ENCODE measurements at places on chromosomes 2 and 18.

DNA sequence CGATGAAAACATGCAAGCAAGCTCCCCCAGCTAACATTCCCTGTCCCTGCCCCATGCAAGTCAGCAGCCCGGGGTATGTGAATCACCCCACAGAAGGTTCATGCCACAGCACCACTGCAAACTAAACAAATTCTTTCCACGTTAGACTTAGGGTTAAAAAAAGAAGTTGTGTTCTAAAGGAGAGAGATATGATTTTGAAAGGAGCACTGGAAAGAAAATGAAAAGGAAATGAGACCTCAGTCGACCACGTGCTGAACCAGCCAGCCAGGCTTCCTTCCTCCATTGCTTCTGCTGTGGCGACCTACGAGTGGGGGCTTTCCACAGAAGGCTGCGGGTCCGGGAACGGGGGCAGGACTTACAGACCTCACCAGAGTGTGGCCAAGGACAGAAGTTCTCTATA is 52.0 kb downstream of the ARL4C start:
- DNase-seq, result peak; percentile 29

DNA sequence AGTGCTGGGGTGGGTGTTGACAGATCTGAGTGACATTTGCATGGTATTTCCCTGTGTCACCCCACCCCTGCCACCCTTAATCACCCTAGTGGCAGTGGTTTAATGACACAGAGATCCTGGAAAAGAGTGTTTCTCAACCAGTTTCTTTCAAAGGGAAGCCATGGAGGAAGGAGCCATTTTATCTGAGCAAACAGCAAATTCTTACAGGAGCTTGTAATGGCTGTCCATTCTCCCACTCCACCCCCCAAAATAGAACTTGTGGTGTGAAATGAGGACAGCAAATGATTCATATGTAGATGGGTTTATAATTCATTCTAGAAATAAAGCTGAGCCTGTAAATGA is 51.5 kb downstream of the CDC42EP3 start:
- no peak for DNase-seq

- DNase-seq, result no peak
Measured at GRCh38 chr2:45339253-45339652, 271.8 kb downstream of the SRBD1 start.

- DNase-seq, result no peak
Measured at GRCh38 chr2:187710791-187711521, 156.7 kb upstream of the TFPI start.

DNA sequence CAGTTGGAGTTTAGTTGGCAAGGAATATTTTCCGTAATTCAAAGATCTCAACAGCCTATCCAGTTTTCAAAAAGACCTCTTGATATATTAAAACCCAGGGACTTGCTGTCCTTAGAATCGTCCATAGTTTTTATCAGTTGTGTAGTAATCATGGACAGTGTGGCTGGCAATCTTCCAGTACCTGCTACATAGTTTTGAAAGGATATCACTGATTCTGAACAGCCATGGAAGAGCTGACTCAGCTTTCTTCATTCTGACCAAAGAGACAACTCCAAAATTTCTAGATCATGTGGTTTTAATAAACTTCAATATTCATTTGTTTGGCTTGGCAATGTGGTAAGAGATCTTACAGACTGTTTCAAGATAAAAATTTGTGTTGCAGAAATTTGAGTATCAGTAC is 616.7 kb downstream of the TDRD15 start:
- no peak for DNase-seq

- DNase-seq, result no peak
Measured at GRCh38 chr2:173353556-173353955, 1.1 kb upstream of the CDCA7 start.

DNA sequence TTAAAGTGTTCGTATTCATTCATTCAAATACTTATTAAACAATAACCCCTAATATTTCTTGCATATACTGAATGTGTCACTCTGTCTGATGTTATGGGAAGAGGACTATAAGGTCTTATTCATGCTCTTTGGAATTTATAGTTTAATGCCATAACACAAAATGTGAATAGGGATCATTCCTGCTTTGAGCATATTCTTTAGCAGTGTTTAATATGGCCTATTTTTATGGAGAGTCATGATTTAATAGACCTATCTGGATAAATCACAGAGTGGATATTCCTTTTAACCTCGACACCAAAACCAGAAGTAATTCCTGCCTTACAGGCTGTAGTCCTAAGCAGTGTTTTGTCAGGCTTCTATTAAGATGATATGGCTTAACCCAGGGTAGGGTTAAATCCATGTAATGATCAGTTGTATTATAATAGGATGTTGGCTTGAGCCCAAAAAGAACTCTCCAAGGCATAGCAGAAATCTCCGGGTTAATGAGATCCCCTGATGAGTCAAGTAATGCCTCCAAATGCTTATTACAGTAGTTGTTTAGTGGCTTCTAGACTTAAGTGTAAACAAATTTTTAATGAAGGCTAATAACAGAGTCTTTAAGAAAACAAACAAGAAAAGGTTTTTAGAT is 54.3 kb downstream of the GULP1 start:
- no peak for DNase-seq

DNA sequence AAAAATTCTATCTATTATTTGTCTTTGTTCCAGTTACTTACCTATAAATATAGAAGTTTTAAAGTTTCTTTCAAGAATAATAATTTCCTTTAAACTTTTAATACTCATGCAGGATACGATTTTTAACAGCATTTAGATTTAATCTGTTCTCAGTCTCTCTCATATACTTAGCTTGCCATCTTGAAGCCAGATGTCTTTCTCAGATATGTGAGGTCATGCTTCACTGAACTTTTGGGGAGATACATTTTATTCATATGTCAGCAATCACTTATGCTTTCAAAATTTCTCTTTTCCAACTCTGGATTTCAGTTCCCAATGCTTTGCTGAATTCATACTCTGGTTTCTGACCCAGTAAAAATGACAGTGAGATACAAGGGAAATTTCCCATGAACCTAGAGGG is 66.5 kb upstream of the CCDC178 start:
- no peak for DNase-seq

DNA sequence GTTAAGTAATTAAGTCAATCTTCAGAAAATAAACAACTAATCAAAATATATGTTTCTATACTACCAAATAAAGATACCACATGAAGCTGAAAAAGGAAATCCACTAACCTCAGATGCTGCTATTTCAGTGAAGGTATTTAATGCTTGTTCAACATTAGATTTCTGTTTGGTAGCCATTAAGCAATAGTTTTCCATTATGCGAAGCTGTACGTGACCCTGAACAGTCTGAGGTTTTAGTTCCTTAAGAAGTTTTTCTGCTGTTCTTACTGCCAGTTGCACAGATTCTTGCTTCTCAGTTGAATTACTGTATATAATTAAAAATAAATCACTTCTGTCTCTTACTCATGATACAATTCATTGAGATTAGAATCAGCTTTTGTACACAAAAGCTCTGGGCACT is 65.4 kb downstream of the TTC21B start:
- DNase-seq, result no peak

DNA sequence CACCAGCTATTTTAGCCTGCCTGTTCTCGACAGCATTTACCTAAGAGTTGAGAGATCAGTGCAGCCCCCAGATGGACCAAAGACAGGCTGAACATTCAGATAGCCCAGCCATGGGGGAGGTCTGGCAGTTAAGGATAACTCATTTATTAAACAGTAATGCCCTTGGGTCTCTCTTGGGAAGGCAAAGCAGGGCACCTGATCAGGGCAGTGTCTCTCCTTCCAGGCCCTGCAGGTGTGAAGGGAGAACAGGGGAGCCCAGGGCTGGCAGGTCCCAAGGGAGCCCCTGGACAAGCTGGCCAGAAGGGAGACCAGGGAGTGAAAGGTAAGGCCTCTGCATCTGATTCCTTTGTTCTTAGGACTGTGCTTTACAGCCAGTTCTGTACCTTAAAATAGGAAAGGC is 49.6 kb downstream of the MARCO start:
- DNase-seq, result no peak

GRCh38 chr2:47631792-47632398 is 151.1 kb upstream of the MSH6 start:
- DNase-seq, result no peak

GRCh38 chr2:71045865-71046548 is 22.4 kb upstream of the NAGK start:
- DNase-seq, result no peak

All from activated T-helper 9 cell treated with anti-CD3 and anti-CD28 coated beads, Interleukin-2, amount 50 U/mL, for 16 hours (primary cell).